Lung microvascular endothelial cell (primary cell): ENCODE measurements at places on chromosomes 16 and 17. TPM values are rescaled to one million over a fixed set of nuclear protein-coding genes. Genes with fewer than 3 reads are reported as not detected.

The SLC52A1 gene
- under 0.01 and 0.22 TPM in 2 replicates for total RNA-seq

The ITGAD gene
- total RNA-seq, result not detected in 2 replicates

The PTGES3L gene
- total RNA-seq, result under 0.01 and 0.20 TPM in 2 replicates

DNA sequence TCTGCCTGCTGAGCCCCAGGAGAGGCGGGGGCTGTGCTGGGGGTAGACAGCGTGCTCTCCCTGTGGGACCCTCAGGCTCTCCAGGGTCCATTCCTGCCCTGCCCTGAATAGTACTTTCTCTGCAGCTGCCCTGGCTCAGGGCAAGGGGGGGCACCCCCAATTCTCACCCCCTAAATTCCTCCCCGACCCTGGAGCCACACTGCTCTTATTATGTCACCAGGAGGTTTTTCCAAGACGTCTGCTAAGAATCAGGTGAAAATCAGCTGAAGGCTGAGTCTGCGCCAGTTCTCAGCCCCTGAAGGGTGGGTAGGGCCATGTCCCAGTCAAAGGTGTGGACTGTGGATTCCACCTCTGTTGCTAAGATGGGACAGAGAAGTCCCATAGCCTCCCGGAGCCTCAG lies 49.9 kb upstream of the MAP3K14 start:
- DNase-seq, result no peak

GRCh38 chr17:50063561-50064252 lies 7.8 kb downstream of the ITGA3 start:
- peak; percentile 36 for DNase-seq

DNA sequence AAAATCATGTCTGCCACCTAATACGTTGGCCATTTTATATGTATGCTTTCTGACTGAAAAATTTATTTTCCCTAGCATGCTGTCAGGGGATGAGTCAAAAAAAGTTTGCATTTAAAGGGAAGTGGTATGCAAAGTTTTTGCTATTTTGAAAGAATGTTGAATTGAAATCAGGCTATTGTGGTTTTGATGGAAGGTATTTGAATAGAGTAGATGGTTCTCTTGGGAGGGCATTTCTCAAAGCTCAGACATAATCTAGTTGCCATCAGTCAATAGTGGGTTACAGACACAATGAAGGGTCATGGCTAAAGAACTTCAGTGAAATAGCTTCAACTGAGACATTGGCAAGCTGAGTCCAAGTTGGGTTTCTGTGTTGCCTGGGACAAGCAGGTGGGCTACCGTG lies 102.4 kb downstream of the MAP2K6 start:
- DNase-seq, result no peak

GRCh38 chr17:79801156-79802038 lies 4.5 kb upstream of the CBX8 start:
- DNase-seq, result no peak
